ENCODE measurements at places on chromosomes 6 and 20.

- H3K27ac ChIP-seq, result no peak overlapping the region
- H3K36me3 ChIP-seq, result no peaks in the 10 kb centered on the region
- H3K4me3 ChIP-seq, result no peak overlapping the region
- no peaks in the 10 kb centered on the region for H3K4me1 ChIP-seq
- H3K27me3 ChIP-seq, result no peaks in the 10 kb centered on the region
Measured at GRCh38 chr6:99951016-99951805, 42.8 kb downstream of the MCHR2 start.

DNA sequence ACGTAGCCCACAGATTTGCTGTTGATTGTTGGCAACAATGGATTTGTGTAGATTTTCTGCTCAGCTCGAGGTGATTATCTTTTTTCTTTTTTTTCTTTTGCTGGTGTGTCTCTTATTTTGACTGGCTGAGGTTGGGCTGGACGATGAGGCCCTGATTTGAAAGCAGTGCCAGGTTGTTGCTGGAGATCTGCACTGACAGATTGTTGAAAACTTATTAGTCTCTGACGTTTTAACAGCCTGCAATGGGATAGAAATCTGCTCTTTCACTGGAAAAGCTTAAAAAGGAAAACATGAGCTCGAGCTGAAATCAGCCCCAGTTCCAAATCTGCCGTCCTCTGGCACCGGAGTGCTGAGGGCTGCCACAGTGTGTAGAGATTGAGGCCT lies 87.7 kb downstream of the PDE7B start:
- no peak overlapping the region for H3K27ac ChIP-seq
- DNase-seq, result no peak
- H3K36me3 ChIP-seq, result no peaks in the 10 kb centered on the region
- peaks cover 15% of the 10 kb centered on the region for H3K4me1 ChIP-seq

GRCh38 chr20:60642541-60642940 lies 609.5 kb upstream of the CDH4 start:
- no peak overlapping the region for H3K4me3 ChIP-seq
- no peaks in the 10 kb centered on the region for H3K27me3 ChIP-seq
- no peaks in the 10 kb centered on the region for H3K4me1 ChIP-seq
- H3K27ac ChIP-seq, result no peak overlapping the region

- no peaks in the 10 kb centered on the region for H3K4me1 ChIP-seq
- H3K27ac ChIP-seq, result no peak overlapping the region
- DNase-seq, result no peak
- no peaks in the 10 kb centered on the region for H3K27me3 ChIP-seq
- no peak overlapping the region for H3K4me3 ChIP-seq
Measured at GRCh38 chr6:85395746-85396145, 54.1 kb upstream of the NT5E start.

All from fibroblast of lung (primary cell).